ENCODE measurements at places on chromosomes 1 and 21. TPM values are rescaled to one million over a fixed set of nuclear protein-coding genes. Genes with fewer than 3 reads are reported as not detected.

NOL9 gene
- total RNA-seq: 30.6 TPM

DNA sequence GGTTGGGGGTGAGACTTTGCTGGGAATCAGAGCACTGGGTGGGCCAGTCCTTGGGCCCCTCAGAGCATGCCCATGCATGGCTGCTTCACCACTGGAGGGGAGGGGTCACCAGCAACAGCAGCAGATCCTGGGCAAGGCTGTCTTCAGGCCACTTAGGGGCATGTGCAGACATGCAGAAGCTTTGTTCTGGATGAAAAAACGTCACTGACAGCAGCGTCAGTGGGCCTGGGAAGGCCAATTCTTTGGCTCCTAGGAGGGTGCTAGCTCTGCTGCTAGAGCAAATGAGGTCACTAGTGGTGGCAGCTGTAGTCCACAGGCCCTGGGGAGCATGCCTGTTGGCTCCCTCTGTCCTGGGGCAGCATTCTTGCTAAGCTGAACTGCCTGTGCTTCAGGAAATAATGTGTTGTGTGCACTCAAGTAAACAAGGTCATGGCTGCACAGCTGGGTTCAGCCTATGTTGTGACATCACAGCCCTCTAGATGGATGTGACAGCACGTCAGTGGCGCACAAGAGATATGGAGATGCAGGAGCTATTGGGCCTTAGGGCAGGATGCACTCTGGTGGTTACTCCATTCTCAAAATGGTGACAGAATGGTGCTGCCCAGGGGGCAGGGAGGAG lies 27.0 kb downstream of the ZC3H11B start:
- no peak for DNase-seq

- DNase-seq: no peak
These were observed 43.4 kb downstream of the ATF3 start for GRCh38 chr1:212651977-212652376.

LRIG2 gene
- total RNA-seq: 16.1 TPM

KCNA3 gene
- total RNA-seq: not detected

- DNase-seq: no peak
These were observed 101.1 kb downstream of the ADARB1 start for GRCh38 chr21:45175326-45176095.

DNA sequence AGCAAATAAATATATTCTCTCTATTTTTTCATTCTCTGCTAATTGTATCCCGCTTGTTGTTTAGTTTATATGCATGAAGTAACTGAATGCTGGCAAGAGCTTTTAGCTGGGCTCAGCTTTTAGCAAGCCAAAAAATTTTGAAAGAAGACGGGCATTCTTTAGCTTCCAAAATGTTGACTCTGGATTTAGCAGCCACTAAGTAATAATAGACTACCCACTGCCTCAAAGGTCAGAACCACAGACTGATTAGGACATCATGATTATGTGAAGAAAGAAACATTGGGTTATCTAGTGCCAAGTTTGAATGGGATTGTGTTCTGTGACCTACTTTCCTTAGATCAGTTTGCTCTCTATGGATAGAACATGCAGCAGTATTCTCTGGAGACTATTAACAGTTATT lies 80.3 kb upstream of the DPH5 start:
- no peak for DNase-seq

FYB2 gene
- not detected for total RNA-seq

DNA sequence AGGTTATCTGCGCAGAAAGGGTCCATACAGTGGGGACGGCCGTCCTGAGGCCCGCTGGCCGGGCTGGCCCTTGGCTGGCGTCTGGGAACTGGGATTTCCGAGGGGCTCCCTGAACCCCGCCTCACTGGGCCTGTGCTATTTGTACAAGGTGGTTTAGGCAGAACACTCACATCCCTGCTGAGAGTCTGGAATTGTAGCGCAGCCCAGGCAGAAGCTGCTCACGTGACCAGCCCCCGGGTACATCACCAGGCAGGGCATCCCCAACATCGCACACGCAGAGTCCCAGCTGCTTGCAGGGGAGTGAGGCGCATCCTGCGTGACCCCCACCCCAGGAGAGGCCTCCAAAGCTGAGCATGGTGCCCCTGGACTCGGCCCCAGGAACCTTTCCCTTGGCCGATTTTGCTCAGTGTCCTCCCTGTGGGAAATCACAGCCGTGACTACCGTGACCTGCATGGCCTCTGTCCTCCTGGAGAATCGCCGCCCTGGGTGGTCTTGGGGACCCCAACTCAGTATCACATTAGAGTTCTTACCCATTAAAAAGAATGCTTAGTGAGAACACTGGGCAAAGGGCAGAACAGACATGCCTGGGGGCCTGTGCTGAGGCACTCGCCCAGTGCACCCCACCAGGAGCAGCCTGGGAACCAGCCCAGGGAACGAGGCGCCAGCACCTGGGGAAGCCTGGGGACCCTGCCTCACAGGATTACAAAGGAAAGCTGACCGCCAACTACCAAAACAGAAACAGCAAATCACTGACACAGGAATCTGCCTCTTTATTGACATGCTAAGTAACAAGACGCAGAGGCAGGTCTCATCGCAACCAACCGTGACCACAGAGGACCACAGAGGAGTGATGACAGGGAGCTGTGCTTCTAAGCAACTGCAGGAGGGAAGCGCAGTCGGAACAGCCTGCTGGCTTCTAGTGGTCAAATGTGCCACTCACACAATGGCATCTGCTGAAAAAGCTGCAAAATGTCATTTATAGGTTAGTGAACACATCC lies 33.5 kb downstream of the UBE2G2 start:
- no peak for DNase-seq

DNA sequence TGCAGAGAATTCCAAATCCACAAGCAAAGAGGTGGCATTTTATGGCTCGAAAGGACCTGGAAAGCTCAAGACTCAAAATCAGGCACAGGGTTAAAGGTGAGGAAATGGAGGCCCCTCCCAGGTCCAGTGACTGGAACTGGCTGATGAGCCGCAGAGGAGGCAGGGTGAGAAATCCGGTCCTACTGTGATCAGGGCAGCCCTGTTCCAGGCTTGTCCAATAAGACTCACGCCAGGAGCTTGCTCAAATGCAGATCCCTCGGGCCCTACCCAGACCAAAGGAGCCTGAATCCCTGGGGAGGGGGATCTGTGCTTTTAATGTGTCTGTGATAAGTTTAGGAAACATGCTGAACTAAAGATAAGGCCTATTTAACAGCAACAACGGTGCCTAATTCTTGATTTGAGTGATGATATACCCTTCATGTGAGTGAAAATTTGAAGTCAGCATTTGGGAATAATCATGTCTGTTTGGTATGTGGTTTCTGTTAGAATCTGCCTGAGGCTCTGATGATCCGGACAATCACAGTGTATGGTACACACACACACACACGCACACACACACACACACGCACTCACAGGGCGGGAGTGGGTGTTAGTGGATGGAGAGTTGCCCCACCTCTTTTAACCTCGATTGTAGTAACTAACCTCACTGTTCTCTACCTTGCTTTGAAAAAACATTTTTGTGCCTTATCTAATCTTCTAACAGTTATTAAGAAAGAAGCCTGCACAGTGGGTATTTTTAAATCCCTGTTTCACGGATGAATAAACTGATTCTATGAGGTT lies 54.1 kb upstream of the LYST start:
- no peak for DNase-seq

- DNase-seq: peak; percentile 56
These were observed 9.3 kb downstream of the MIA3 start for GRCh38 chr1:222627232-222627631.

ATP8B2 gene
- total RNA-seq: 108 TPM

HIVEP3 gene
- total RNA-seq: 0.93 TPM

ICOSLG gene
- total RNA-seq: 2.0 TPM

- DNase-seq: no peak
These were observed 11.3 kb downstream of the CDA start for GRCh38 chr1:20600156-20600555.

GRCh38 chr1:188665477-188665876 lies 1812.2 kb downstream of the BRINP3 start:
- no peak for DNase-seq

DONSON gene
- total RNA-seq: 18.6 TPM

DNA sequence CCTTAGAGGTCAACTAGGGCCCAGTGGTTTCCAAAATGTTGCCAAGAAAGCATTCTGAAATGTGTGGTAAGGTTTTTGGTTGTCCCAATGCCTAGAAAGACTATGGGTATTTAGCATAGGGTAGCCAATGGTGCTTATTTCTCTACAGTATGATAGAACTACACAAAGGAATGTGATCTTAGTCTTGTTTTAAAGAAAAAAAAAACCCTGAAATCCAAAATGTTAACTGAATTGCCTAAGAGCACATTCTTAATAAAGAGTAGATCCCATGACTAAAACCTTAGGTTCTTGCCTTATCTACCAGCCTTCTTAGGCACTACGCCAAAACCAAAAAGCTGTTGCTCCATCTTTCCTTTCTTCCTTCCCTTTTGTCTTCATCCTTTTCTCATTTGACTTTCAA lies 428.2 kb downstream of the MRPL39 start:
- no peak for DNase-seq

DNA sequence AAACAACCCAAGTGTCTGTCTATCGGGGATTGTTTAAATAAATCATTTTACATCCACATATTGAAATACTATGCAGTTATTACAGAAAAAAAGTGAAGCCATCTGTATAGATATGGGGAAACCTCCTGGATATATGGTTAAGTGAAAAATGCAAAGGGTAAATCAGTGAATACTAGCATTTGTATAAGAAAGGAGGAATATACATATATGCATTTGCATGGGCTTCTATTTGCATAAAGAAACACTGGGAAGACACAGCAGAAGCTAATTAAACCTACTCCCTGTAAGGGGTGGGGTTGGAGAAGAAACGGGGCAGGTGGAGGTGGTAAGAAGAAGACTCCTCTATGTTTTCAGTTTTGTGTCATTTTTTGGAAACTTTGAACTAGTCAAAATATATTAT lies 16.6 kb upstream of the KIRREL1 start:
- no peak for DNase-seq

DNA sequence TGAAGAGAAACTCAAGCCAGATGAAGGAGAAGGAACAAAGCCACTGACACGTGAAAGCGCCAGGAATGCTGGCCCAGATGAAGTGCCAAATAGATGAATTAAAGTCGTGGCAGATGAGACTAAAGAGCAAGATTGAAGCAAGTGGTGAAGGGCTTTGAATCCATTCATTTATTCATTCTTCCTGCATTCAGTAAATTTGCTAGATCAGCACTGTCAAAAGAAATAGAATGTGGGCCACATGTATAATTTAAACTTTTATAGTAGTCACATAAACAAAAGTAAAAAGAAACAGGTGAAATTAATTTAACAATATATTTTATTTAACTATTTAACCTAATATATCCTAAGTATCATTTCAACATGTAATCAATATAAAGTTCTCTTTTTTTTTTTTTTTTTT lies 135.6 kb downstream of the ZZZ3 start:
- no peak for DNase-seq

DNA sequence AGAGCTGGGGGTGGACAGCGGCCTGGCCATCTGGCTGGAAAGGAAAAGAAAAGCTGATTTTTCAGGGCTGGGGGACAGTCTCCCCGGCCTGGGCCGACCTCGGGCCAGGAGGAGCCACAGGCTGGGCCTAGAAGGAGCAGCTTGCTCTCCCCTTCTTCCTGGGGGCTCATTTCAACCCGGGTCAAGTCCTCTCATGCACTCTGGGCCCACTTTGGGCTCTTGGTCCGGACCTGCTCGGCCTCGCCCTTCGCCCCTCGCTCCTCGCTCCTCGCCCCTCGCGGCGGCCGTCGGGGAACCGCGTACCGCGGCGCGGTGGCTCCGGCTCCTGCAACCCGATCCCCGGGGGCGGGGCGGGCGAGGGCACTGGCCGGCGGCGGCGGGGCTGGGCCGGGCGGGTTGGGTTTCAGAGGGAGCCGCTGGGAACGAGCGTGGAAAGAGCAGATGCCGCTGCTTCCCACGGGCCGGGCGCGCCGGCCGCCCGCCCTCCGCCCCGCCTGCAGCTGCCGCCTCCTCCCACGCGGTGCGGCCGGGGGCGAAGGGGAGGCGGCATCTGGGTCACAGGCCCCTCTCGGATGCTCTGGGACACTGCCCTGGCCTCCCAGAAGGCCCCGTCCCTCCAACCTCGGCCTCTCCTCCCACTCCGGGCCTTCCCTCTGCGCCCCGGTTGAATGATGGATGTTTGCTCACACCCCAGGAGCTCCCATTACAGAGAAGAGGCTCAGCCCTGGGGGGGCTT lies 6.6 kb downstream of the HEYL start:
- DNase-seq: peak; percentile 43

S100A4 gene
- 22.6 TPM for total RNA-seq

- no peak for DNase-seq
These were observed 115.2 kb downstream of the LMX1A start for GRCh38 chr1:165241321-165241720.

Measured in dermis blood vessel endothelial cell (primary cell).